Stimulated activated CD8-positive, alpha-beta memory T cell treated with anti-CD3 and anti-CD28 coated beads, Interleukin-4, amount 100 ng/mL, for 4 hours (primary cell): ENCODE measurements at places on chromosomes 12 and 14.
A peak's percentile ranks its signal among the peaks of the same experiment; 100 is the strongest.

GRCh38 chr14:103141117-103141796 lies 18.0 kb downstream of the TNFAIP2 start:
- no peak for DNase-seq

DNA sequence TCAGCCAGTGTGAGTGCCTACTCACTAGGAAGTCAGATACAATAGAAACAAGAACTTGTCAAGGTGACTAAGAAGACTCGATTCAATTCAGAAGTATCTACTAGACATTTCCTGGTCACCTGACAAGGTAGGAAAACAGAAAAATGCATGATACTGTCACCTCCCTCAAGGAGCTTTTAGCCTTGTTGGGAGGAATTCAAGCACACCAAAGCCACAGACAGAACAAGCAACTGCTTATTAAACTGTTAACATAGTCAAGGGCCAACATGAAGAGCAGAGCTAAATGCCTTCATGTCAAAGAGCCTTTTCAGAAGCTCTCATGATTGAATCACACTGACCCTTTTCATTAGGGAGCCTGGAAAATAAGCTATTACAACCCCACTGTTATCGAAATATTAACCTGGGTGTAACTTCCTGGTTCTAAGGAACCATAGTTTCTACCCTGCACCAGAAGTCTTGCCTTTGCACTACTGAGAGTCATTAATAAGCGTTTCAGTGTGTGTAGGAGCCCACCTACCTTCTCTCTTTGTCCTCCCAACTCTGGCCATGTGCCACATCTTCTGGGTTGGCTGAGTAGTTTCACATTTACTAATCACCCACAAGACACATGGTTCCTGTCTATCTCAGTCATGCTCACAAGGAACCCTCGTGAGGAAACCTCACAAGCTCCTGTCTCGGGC lies 31.0 kb upstream of the LGALS3 start:
- peak; percentile 11 for DNase-seq

DNA sequence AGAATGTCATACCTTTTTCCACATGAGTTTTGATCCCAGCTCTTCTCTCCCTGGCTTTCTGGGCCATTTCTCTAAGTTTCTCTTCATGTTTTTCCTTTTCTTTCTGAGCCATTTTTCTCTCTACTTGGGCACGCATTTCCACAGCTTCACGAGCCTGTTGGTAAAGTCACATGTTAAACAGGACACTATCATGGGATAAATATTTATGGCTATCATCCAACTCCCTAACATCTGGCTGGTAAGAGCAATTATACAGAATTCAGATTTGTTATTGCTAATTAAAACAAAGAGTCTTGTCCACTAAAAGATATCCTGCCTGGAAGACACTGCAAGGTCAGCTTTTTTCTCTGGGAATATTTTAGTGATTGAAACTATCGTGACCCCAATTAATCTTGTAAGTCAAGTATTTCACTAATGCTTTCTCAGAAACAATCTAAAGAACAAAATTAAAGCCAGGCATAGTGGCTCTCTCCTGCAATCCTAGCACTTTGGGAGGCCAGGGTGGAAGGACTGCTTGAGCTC lies 23.1 kb downstream of the SLIRP start:
- no peak for DNase-seq

DNA sequence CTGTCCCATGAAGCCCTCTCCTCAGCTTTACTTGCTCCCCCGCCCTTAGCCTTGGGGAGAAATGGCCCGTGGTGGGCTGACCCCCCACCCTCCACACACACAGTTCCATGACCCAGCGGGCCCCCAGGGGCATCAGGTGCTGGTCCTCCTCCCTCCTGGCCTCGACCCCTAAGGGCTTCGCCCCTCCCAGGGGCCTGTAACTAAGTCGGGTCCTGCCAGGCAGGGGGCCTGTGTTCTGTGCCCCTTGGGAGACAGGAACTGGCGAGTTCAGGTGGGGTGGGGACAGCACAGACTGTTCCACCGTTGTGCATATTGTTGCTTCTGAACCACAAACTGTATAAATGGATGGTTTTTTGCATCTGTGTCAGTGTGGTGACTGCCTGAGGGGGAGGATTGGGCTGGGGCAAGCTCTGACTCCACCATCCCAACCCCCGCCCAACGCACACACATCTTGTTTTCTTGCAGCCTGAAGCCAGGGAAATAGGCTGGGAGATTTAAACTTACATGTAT lies 8.8 kb downstream of the TAMALIN start:
- DNase-seq: no peak

- no peak for DNase-seq
Observed at GRCh38 chr14:70700955-70701585, 59.4 kb downstream of the TTC9 start.

- no peak for DNase-seq
Observed at GRCh38 chr12:94704452-94705306, 54.3 kb upstream of the TMCC3 start.

DNA sequence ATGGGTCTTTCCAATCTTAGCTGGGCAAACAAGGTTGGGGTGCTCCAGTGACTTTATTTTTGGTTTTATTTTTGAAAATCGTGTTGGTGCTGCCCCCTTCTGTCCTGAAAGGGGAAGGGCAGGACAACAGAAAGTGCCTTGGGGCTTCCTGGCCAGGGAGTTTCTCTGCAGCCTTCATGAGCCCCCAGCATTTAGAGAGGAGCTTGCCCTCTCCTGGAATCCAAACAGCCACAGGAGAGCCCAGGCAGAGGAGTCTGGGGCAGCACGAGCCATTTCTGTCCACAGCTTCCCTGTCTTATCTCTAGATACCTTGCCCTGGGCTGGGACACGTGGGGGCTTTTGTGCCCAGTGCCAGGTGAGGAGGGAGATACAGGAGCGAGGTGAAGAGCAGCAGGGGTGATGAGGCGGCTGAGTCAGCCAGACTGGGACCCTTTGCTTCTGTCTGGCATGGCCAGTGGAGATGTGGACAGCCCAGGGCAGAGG lies 4.4 kb upstream of the C1RL start:
- no peak for DNase-seq

GRCh38 chr14:66401449-66402095 lies 84.6 kb upstream of the CCDC196 start:
- no peak for DNase-seq

- DNase-seq: no peak
Observed at GRCh38 chr14:32414808-32415255, 85.7 kb downstream of the AKAP6 start.

DNA sequence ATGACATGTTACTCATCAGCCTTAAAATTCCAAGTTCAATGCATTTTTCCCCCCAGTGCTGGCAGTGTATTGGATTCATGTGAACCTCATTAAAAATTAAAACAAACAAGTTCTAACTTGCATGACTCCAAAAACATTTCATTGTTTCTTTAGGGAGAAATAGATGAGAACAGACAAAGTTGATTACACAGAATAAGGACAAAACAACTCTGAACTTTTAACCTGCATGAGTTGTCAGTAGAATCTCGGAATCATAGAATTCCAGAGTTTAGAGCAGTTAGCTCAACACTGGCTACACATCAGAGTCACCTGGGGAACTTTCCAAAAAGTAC lies 127.5 kb downstream of the TMX1 start:
- no peak for DNase-seq

DNA sequence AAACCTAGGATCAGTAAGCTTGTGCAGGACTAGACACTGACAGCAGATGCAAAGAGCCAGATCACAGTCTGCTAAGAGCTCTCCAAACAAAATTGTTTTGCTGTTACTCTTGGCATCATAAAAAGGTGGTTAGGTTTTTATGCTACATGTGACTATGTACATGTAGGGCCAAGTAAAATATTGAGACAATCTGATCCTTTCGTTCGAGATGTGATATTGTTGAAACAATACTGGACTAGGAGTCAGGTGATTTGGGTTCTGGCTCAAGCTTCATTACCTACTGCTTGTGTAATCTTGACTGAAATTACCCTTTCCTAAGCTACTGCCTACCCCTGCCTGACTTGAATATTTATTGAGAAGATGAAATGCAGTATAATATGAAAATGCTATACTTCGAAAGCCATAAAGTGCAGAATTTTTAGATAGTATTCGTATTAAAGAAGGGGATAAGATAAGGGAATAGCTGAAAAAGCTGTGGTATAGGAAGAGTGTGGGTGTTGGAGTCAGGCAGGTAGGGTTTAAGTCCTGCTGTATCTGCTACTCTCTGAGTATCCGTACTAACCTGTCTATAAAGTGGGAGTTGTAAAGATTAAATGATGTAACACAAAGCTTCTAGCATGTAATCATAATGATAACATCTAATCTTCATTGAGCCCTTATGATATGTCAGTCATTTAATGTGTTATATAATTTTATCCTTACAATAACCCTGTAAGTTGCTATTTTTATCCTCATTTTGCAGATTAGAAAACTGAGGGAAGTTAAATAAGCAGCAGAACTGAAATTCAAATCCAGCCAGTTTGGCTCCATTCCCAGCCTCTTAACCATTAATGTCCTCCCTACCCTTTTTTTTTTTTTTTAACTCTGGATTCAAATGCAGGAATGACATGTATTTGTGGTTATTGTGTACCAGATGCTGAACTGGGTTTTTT lies 38.6 kb upstream of the ATF1 start:
- DNase-seq: no peak

GRCh38 chr12:125105600-125105999 lies 40.4 kb downstream of the AACS start:
- no peak for DNase-seq

DNA sequence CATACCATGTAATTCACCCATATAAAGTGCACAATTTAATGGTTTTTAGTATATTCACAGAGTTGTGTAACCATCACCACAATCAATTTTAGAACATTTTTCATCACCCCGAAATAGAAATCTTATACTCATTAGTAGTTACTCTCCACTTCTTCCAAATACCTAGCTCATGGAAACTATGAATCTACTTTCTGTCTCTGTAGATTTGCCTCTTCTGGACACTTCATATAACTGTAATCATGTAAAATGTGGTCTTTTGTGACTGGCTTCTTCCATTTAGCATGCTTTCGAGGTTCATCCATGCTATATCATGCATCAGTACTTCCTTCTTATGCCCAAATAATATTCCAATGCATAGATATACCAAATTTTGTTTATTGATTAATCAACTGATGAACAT lies 10.8 kb downstream of the DNAI7 start:
- no peak for DNase-seq

GRCh38 chr12:62576503-62576902 lies 109.9 kb downstream of the MON2 start:
- no peak for DNase-seq

GRCh38 chr12:84787253-84787652 lies 125.3 kb downstream of the SLC6A15 start:
- no peak for DNase-seq

DNA sequence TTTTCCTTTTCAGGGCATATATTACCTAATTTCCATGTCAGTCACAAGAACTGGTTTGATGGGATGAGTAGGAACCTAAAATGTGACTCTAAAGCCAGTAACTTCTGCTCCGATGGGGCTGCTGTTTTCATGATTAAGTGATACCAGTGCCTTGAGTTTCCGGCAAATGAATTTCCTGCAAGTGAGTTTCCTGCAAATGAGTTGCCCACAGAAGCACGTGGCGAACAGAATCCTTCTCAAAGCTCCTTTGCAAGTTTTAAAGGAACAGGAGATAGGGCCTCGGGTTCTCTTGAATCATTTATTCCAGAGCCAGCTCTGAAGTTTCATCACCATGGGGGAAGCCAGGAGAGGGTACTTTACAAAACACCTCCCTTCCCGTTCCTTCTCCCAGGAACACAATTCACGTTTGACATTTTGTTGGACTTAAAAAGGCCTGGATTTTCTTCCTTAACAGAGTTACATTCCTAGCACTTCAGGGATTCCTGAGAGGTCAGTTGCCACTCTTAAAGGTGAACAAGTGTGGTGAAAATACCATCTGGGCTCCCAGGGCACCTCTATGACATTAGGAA lies 2.2 kb upstream of the PPTC7 start:
- DNase-seq: no peak

DNA sequence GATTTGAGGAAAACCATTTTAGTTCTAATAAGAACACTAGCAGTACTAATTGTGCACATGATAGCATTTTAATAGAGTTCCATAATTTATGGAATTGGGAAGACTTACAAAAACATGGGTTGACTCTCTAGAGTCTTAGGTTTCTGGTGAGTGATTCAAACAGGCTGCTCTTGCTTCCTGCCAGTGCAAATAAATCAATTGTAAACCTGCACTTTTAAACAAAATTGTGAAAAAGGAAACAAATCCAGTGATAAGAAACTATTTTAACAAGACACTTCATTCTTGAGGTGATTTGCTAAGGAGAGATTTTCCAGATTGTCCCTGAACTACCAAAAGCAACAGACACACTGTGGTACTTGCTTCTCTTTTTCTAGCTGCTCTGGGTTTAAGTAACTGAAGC lies 112.2 kb downstream of the CACNA1C start:
- no peak for DNase-seq

DNA sequence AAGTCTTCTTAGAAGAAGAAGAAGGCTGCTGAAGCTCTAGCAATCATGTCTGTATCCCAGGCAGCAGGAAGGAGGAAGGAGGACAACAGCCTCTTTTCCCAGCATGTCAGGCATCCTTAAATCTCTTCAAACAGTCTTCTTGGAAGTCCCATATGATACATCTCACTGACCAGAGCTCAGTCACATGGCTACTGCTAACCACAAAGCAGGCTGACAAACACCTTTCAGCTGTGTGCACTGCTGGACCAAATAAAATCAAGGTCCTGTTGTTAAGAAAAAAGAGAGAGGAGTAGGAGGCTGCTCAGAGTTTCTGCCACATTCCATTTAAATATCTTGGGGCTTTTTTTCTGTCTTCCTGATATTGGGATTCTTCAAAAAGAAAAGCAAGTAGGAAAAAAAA lies 203.4 kb upstream of the PELI2 start:
- DNase-seq: no peak
